ENCODE measurements at places on chromosomes 4 and X.

DNA sequence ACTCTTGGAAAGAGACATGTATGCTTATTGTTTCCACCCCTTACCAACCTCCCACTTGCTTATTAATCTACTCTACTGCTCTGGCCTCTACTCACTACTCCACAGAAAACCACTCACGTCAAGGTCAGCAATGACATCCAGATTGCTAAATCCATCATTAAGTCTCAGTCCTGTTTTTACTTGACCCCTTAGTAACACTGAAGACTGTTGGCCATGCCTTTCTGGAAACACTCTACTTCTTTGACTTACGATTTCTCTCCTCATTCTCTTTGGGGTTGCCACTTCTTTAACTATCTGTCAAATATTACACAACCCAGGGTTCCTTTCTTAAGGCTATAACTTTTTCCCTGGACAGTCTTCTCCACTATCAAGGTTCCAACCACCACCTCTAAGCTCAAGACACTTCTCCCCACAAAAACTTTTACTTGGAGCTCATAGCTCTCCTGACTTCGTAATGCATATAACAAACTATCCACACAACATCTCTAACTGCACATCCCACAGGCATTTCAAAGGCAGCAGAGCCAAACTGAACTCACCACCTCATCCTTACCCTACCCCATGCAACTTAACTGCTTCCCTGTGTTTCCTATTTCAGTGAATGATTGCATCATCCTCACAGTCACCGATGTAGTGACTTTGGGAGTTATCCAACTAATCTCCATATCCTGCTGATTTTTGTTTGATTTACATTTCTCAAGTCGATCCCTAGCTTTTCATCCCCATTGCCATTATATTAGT lies 15.8 kb upstream of the MAGEA4 start:
- no peak for DNase-seq

- no peak for DNase-seq
Measured at GRCh38 chrX:97842468-97843199, 958.9 kb downstream of the RPA4 start.

DNA sequence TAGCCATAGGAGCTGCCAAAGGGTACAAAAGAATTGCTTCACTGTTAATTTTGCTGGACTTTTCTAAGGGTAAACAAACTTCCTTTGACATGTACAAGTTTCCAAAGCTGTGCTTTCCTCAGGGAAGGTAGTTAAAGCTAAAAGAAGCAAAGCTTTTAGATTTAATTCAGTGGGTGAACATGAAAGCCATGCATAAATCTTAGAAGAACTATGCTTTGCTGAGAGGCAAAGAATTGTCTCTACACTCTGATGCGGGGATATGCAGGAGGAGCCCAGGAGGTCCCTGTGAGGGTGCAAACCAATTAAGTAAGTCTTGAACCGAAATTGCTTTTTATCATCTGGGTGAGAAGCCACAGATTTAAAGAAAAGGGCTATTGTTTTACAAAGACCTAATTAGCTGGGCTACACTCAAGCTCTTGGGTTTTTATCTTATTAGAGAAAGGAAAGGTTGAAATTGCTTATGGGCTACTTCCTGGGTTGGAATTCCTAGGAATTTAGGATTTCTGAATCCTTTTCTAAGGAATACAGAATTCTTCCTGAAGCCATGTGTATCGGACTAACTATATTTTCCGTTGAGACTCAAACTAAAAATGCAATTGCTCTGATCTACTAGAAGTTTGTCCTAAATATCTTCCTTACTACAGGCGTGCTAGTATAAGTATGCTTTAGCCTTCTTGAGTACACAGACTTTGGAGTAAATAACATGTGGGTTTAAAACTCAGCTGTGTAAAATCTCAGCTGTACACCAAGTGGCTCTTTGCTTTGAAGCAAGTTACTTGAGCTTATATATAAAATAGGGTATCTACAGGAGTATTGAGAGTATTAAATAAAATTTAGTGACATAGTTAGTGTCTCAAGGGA lies 188.4 kb upstream of the ANK2 start:
- DNase-seq: no peak

DNA sequence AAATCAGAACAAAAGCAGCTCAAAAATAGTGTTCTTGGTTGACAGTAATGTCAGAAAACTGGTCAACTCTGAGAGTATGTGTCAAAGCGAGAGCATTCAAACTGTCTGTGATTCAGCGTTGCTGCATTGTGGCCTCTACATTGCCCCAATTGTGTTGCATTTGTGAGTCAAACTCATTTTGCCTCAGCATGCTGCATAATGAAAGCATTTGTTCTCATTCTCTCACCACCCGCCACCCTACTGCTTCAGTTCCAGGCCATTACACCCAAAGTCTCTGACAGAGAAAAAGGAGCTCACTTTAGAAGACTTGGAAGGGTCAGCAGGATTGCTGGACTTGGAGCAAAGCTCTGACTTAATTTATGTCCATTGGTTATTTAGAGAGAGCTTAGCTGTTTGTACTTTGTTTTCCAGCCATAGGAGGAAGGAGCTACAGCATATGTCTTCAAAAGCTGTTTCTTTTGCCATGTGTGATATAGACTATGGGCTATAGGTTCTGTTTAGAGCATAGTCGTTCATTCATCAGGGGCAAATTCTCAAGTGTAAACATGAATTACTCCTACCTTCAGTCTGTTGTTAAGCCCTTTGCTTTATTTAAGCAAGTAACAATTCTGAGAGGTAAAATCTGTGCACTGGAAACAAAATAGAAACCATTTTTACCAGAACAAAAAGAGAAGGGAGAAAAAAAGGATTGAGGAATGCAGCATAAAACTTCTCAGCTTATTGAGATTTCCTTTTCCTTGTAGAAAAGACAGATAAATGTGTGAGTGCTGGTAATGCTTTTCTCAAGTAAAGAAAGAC lies 153.4 kb upstream of the ANK2 start:
- no peak for DNase-seq

DNA sequence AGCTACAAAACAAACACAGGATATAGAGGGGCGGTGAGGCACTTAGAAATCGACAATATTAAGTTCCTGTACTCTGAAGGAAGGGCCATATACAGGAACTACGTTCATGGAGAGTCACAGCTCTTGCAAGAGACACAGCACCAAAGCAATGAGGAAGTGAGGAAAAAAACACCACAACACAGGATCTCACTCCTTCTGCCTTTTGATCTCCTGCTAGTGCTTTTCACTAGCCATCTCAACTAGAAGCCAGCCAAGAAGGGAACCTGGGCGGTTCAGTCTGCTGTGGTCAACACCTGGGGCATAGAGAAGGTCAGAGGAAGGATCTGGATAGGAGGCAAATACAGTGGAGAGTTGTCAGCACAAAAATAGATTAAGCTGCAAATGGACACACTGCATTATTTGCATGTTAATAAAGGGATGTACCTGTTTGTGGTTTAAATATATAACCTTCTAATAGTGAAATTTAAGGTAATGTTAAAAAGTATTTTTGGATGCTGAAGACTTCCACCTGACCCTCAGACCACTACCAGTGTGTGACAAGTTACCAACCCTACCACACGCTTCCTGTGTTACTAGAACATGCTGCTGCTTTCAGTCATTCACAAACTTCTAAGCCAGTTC lies 104.6 kb downstream of the DTHD1 start:
- DNase-seq: peak; percentile 60

GRCh38 chr4:26130841-26131432 lies 189.9 kb upstream of the RBPJ start:
- no peak for DNase-seq

DNA sequence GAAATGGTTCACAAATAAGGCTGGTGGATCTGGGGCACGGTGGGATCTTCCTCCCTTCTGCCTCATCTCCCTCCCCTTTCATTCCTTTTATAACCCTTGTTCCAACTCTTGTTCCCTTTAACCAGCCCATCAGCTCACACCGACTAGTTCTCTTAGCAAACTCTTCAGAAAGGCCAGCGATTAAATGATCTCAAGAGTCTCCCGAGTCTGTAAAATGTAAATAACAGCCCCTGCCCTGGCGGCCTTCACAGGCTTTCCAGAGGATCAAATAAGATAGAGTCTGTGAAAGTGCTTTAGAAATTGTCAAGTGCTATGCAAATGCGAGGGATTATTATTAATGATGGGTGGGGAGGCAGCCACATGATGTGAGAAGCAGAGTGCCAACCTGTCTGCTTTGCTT lies 27.1 kb downstream of the TSC22D3 start:
- no peak for DNase-seq
